ENCODE measurements at places on chromosomes 2 and 18.

DNA sequence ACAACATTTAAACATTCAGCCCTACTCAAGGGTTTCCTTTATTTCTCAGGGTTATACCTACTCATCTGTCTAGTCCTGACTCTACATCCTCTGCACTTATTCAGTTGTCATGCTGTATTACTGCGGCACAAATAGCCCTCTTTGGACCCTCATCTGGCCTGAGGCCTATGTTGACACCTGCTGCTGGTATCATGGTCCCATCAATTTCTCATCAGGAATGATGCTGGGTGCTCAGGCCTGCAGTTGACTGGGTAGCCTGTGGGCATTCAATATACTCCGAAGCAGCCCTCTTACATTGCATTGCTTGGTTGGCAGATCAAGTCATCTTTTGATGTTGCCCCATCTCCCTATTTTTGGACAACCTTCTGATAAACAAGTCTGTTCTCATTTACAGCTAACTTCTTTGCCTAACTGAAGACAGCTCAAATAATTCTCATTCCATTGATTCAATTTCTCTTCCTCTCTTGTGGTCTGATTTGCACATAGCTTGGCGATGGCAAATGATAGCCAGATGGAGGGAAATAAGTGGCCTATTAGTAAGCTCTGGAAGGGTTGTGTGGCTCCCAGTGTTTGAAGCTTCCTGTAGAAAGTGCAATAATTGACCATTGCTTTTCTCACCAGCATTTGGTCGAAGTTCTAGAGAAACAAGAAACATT lies 19.1 kb upstream of the MC4R start:
- DNase-seq: no peak

DNA sequence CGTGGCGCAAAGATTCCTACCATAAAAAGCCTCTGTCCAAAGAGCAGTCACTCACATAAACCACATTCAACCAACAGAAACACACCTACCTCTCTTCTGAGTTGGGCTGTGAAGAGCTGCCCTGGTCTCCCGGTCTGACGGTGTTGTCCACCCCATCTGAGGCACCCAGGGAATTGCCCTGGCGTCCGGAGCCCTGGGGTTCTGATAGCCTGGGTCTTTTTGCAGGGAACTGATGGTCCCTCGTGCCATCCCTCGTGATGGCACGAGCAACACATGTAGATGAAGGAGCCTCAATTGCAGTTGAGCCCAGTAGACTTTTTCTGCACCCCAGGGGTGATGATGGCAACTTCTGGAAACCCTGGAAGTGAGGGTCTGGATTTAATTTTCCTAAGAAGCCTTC lies 13.8 kb downstream of the HJURP start:
- no peak for DNase-seq

GRCh38 chr2:159243529-159243928 lies 43.0 kb downstream of the WDSUB1 start:
- DNase-seq: no peak

- no peak for DNase-seq
These were observed 45.1 kb upstream of the ATP6V1B1 start for GRCh38 chr2:70890469-70891065.

DNA sequence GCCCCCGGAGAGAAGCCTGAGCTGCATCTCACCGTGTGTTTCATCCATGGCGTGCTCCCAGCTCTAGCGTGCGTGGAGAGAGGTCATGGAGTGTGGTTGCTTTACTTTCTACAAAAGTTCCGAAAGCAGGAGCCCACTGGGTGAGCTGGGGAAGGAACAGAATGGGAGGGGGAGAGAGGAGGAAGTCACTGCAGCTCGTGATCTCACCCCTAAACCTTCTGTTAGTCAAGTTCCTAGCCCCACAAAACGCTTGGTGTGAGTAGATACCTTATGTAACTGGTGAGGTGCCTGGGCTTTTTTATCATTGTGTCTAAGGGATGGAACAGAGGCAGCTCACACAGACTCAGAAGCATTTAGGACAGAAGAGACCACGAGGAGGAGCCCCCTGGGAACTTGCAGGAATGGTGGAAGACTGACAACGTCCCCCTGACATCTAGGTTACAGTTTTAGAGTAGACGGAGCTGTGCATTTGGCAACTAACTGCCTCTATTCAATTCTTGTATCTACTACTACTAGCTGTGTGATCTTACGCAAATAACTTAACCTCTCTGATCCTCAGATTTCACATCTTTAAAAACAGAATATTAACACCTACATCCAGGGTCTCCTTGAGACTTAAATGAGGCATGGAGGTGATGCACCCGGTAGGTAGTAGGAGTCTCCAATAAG lies 123.3 kb downstream of the ARL4C start:
- no peak for DNase-seq

- DNase-seq: no peak
These were observed 4.9 kb upstream of the DNAH7 start for GRCh38 chr2:196073521-196073920.

DNA sequence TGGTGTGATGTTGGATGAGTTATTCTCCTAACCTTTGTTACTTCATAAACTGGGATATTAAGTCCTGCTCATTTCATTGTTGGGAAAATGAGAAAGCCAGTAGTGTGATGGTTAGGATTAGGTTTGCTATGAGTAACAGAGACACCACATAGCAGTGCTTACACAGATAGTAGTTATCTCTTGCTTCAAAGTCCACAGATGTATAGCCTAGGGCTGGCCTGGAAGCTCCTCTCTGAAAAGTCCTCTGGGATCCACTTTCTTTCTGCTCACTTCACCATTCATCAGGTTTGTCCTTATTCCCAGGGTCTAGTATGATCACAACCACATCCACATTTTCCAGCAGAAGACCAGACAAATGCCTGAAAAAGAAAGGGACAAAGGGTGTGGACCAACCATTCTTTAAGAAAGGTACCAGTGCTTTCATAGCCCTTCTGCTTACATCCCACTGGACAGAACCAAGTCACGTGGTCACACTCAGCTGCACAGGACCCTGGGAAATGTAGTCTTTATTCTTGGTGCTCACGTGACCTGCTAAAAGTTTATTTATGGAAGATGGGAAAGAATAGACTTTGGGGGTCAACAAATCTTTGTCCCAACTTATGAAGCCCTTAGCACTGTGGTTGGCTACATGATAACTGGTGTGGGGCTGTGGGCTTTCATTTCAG lies 108.9 kb downstream of the INSIG2 start:
- no peak for DNase-seq

- no peak for DNase-seq
These were observed 22.1 kb upstream of the IGFBP5 start for GRCh38 chr2:216717491-216717901.
